ENCODE measurements at places on chromosomes 2 and 18.
A peak's percentile ranks its signal among the peaks of the same experiment; 100 is the strongest.

DNA sequence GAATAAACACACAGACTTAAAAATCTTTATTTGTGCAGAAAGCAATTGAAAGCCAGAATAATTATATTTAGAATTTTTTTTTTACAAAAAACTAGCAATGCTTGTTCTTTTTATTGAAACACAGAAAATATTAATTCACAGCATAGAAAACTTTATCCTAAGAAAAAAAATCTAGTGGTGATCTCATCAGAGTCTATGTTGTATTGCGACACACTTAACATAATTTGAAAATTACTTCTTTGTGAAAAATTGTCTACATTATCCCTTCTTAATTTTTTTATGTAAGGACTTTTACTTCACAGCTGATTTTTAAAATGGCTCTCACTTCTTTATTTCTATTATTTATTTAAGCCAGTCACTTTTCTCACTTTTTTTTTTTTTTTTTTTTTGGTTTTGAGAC, 103.4 kb downstream of the LDLRAD4 start:
- no peak for DNase-seq

- no peak for DNase-seq
Observed at GRCh38 chr2:220309215-220309614, 681.8 kb downstream of the SLC4A3 start.

DNA sequence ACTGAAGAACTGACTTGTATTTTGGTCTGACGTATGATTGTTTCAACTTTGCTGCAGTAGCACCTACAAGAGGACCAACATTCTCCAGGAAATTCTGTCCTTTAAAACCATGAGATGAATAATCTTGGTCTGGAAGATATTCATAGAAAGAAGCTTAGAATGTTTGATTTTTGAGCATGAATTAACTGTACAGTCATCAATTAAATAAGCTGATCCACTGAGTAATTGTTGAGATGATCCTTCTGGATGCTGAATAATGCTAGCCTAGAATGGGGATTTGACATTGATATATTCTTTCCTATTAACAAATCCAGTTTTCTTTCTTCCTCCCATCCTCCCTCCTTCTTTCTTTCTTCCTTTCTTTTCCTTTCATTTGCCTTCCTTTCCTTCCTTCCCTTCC, 39.0 kb upstream of the CDK5R2 start:
- DNase-seq: no peak

DNA sequence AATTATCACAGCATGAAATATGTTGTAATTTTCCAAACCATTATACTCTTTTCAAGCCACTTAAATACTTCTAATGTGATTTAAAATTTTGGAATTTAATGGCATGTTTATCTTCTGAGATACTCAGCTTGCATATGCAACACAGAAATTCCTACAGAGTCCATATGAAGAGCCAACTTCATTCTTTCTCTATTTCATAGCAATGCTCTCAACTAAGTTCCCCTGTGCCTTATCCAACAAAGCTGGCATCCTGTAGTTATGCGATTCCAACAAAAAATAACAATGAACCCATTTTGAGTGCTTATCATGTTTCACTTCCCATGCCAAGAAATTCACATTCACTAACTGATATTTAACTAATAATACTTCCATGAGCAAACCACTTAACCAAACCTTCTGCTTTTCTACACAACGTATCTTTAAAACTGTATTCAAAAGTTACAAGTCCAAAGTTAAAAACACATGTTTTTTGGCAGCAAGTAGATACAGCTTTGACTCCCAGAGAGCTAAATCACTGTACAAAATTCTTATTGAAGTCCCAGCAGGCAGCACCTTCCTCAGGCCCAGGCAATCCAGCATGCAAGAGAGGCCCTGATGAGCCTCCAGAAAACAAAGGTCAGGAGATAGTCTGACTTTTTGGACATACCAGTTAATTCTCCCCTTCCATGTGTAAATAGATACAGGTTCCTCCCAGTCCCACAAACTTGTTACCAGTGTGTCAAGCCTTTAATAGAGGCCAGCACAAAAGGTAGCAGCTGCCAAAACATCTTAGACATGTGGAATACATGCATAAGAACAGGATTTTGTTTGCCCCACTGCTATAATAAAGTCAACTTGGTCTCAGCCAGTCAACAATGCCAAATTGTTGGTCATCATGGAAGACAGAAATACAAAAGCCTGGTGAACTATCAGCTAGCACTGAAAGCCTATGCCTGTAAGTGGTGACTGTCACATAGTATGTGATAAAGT, 113.1 kb upstream of the WDR75 start:
- no peak for DNase-seq

GRCh38 chr2:189465478-189465877, 24.2 kb downstream of the WDR75 start:
- no peak for DNase-seq

DNA sequence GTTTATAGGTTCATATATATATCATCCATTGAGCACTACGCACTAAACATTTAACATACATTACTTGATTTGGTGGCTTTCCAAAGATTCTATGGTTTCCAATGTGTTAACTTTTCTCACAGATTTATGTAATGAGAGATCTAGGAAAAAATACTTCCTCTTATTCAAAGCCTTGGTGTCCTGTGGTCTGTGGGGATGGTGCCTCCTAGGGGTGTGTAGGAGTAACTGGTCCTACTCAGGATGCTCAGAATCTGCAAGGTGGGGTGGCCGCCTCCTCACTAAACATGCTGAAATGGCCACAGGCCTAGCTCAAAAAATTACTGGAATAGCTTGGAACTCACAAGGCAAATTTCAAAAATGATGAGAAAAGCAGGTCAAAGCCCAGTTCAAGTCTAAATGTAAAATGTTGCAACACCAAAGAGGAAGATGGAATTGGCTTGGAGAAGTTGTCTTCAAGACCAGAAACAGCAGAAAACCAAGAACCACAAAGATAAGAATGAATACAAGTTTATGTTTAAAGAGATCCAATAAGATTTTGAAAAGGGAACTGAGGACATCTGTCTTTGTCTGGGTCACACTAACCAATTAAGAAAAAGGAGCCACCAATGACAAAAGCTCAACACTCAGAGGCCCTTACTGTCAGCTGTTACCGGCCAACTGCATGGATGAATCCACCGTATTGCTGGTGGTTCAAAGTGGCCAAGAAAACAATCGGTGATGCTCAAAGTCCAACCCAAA, 11.5 kb downstream of the GPR55 start:
- DNase-seq: peak; percentile 41

DNA sequence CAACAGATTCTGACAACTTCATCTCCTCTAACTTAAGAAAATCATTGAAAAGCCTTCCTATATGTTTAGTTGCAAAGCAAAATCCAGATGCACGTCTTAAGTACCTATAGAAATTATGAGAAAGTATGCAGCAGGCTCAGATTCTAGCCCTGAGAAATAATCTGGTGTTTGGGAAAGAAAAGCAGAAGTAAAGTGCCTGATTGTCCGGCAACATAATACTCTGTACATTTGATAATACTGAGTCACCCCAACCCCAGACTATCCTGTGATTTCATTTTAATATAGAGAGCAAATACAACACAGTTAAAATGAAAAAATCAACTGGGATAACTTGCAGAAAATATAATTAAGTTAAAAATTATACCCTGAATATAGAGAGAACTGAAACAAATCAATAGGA, 13.5 kb downstream of the RFX8 start:
- no peak for DNase-seq

GRCh38 chr2:122194546-122194945, 439.1 kb downstream of the TSN start:
- no peak for DNase-seq

GRCh38 chr18:59907172-59907571, 7.4 kb downstream of the PMAIP1 start:
- DNase-seq: peak; percentile 64

DNA sequence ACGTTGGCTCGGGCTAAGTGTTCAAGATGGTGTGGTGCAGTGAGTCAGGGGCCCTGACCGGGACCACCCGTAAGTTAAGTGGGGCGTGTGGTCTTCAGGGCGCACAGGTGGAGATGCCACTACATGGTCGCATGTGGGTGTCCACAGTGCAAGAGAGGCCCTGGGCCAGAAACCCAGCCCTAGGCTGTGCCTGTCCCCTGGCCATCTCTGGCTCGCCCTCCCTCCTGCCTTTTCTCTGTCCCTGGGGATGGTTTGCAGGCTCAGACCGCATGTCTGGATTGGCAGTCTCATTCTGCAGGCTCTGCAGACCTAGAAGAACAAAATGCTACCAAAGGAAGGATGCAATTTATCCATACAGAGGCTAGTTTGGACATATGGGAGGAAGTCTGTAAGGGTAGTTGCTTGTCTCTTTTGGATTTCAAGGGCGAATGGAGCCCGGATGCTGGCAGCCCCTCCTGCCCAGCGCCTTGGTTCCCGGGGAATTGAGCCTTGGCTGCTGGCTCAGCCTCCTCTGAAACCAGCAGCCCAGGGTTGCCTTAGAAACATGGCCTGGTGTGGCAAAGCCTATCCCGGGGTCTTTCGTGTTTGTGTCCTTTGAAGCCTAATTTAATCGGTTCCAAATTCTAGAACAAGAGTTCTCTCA, 417.5 kb upstream of the HS6ST1 start:
- DNase-seq: no peak

DNA sequence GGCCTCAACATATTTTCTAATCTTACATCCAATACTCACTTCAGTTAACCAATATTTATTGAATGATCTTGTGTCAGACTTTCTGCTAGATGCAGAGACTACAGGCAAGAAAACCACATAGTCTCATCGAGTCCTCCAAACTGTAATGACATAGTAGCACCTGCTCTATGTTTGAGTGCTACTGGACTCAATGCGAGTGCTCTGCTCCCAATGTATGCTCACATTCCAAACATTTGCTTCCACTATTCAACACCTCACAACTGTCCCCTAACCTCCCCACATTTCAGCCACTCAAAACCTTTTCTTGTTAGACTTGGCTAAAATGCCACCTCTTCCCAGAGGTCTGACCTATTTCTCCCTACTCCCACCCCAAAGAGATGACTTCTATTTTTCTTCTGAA, 65.2 kb downstream of the SLC66A3 start:
- no peak for DNase-seq
